D341Med (cell line): ENCODE measurements at places on chromosomes 2 and 18.
A peak's percentile ranks its signal among the peaks of the same experiment; 100 is the strongest.

- DNase-seq = no peak
Observed at GRCh38 chr18:58909521-58909920, 44.8 kb downstream of the ZNF532 start.

- DNase-seq = no peak
Observed at GRCh38 chr2:48734576-48735303, 20.8 kb downstream of the LHCGR start.

DNA sequence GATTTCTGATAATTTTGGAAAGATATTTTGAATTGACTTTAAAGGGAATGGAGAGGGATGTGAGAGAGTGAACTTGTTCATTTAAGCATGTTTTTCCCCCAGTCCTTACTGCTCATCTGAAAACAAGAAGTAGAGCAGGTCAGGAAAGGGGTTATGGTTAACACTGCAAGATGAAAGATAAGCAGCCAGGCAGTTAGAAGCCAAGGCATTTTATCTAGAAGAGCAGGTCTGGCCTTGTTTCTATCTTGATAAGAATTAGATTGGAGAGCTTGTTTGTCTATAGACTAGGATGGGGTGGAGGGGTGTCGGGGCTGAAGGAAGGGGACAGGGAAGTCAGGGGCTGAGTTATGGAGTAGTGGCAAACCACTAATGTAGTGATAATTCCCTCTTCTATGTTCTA lies 171.6 kb downstream of the IKZF2 start:
- no peak for DNase-seq

DNA sequence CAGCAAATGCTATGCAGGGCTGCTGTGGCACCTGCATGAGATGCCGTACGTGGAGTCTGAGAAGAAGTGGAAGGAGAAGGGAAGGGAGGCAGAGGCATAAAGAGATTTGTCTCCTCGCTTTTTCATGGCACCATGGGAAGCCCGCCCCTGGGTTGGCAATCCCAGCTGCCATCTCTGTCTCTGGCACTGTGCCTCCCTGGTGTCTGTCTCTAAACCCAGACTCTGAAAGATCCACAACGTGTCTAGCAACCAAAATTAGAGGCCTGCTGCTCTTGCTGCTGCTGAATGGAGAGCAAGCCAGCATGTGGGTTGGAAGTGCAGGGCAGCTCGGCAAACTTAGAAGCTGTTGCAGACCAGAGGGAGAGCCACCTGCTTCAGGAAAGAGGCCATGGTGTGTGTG lies 53.1 kb downstream of the INO80C start:
- DNase-seq = no peak

GRCh38 chr2:43605079-43605655 lies 9.3 kb upstream of the THADA start:
- peak; percentile 54 for DNase-seq

GRCh38 chr2:185219981-185220380 lies 518.6 kb upstream of the FSIP2 start:
- no peak for DNase-seq

DNA sequence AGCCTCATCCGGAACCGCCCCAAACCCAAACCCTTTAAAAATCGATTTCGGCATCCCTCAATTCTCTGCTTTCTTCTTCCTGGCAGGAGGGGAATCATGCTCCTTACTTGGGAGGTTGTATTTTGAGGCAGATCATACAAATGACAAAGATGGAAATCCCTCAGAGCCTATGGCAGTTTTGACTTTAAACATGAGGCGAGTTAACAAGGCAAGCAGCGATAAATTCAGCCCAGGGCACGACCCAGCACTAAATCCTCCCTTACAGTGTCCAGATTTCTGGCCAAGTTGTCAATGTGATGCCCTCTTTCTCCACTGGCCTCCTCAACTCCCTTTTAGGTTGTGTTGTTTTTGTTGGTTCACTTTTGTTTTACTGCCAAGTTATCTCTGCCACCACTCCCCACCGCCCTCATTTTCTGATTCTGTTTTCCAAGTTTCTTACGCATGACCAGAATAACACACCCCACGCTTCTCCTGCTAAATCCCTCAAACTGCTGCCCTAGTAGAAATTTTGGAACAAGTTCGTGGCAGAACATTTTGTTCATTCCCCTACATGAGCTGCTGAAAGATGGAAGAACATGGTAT lies 68.3 kb downstream of the CTAGE1 start:
- no peak for DNase-seq

GRCh38 chr2:177747384-177747783 lies 325.2 kb downstream of the PDE11A start:
- DNase-seq = no peak

- DNase-seq = no peak
Observed at GRCh38 chr2:83280391-83280790, 1178.7 kb downstream of the SUCLG1 start.

- DNase-seq = no peak
Observed at GRCh38 chr2:26706616-26707473, 14.3 kb downstream of the KCNK3 start.

DNA sequence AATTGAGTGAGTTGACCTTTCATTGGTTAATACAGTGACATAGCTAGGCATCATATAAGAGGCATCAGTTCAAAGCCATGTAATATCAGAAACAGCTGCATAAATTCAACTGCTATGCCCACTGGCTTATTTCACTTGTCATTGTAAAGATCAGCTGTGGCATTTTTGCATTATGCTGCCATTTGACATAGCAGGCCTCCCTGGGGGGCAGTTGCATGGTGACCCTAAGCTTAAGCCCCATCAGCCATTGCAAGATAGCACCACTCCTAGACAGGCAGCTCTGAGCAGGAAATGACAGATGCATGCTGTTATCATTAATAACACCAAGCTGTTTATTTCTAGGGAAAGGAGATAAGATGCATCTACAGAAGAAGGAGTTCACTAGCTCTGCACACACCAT lies 233.4 kb upstream of the CNTNAP5 start:
- DNase-seq = no peak

DNA sequence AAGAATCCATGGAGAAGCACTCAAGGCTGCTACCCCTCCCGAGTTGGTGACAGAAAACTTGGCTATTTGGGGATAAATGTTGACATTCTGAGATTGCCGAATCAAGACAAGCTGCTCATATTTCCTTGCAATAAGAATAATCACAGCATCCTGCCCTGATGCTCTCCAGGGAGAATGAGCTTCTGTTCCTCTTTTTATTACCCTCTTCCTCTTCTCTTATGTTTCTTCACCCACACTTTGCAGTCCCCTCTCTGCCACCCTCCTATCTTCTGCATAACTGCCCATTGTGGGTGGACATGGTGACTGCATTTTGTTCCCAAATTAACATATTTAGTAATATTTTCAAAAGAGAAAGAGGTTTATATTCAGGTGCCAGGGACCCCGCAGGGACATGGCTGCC lies 11.9 kb upstream of the MSGN1 start:
- DNase-seq = no peak

GRCh38 chr18:63878925-63879324 lies 8.6 kb upstream of the SERPINB2 start:
- DNase-seq = no peak

DNA sequence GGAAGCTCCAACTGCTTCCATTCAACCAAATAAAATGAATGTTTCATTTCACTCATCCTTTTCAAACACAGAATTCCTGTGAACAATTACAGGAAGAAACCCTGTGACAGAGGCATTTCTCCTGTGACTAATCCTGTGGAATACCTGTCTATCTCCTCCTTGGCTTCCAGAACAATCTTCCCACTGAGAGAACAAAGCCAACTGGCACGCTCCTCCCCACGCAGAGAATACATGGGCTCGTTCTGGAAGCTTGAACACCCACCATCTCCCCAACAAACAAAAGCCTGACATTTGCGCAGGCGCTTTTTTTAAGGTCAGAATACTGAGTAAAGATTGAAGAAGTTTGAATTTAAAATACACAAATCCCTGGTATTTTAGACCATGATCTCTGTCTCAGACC lies 104.7 kb upstream of the SLC66A3 start:
- no peak for DNase-seq

- no peak for DNase-seq
Observed at GRCh38 chr18:70386582-70386981, 97.7 kb downstream of the SOCS6 start.

DNA sequence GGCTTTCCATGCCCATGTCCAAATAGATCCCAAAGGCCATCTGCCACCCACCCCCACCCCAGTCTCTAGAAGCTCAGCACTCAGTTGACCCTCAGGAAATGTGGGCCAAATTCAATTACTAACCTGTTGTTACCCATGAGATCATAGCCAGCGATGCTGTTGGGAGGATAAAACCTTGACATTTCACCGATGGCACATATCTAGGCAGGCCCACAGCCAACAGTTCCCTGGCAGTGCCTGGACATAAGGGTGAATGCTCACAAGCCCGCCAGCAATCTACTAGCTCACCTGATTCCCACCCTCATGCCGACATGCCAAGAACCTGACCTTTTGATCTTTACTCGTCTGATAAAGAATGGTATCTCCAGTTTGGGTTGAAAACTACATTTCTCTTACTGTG lies 11.8 kb upstream of the ACOXL start:
- no peak for DNase-seq

DNA sequence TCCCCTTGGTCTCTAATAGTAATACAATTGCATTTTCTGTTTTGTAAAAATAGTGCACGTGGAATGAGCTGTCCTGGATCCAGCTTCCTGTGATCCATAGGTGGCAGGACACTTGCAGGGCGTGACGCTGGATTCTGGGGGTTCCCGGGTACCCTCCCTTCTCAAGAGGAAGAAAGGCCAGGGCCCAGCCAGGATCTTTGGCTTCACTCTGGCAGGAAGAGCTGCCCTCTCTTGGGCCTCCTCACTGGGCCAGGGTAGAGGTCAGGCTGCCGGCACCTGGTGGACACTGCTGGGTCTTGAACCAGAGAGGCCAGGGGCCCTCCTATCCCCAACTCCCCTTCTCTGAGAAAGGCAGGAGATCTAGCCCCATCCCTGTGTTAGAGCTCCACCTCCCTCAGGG lies 37.8 kb upstream of the OTOF start:
- no peak for DNase-seq

- no peak for DNase-seq
Observed at GRCh38 chr2:232515639-232516038, 4.5 kb upstream of the PRSS56 start.

GRCh38 chr2:155381436-155381835 lies 682.9 kb downstream of the KCNJ3 start:
- DNase-seq = no peak

DNA sequence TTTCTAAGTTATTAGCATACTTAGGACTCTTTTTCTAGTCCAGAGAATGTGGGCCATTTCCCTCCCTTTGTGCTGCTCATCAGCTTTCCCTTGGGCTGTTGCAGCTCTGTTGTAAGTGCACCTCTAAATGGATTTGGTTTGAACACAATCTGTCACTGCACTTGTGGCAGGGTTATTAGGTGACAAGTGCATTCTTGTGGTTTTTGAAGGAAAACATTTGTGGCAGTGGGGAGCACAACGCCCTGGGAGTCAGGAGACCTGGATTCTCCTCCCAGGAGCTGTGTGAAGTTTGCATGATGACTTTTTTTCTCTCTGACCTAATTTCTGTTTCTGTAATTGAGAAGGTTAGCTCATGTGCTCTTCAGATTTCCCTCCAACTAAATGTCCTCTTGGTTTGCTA lies 630.9 kb upstream of the FAM98A start:
- no peak for DNase-seq

DNA sequence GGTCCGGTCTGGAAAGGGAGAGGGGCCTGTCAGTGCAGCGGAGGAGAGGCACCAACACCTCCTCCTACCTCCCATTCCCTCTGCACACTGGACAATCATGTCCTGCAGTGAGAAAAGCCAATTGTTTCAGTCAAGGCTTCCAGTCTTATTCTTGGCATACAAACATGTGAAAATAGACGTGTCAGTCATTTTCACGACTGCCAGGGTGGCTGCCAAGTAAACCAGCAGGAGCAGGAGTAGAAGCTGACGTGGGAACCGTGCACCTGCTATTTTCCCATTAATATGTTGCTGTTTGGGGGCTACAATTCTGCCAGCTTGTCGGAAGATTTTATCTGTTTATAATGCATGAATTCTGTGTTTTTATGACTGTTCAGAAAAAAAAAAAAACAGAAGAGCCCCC lies 202.3 kb downstream of the SPP2 start:
- DNase-seq = no peak

DNA sequence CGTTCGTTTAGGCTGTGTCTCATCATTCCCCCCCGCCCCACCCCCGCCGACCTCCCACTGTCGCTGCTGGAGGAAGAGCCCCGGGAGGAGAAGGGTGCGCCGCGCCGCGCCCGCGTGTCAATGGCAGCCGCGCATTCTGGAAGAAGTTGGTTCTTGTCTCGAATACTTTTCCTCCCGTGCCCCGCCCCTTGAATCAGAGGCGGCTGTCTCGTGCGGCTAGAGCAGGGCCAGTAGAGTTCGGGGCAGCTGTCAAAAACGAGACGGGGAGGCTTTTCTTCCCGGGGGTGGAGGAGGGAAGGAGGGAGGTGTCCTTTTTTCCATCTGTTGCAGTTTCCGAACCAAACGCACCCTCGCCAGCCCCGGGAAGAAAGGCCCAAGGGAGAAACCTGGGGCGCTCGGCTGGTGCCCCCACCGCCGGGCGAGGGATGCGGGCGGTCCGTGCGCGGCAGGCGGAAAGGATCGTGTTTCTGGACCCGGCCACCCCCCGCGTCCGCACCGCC lies 410 bp upstream of the TGIF1 start:
- DNase-seq = peak; percentile 71

DNA sequence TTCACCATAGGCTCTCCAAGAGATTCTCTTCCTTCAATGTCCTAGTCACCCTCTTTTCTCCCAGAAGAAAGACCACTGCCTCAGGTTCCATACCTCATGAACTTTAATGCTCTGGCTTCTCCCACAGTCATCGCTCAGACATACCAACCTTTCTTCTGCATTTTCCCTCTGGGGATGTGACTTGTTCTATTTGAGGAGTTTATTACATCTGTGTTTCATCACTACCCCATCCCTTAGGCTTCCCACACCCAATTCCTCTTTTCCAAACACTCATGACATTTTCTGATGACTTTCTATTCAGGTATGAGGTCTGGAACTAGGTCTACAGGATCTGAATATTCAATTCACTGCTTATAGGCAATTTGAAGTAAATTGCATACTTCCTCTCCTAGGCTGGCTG lies 298.6 kb upstream of the MAP2 start:
- no peak for DNase-seq

DNA sequence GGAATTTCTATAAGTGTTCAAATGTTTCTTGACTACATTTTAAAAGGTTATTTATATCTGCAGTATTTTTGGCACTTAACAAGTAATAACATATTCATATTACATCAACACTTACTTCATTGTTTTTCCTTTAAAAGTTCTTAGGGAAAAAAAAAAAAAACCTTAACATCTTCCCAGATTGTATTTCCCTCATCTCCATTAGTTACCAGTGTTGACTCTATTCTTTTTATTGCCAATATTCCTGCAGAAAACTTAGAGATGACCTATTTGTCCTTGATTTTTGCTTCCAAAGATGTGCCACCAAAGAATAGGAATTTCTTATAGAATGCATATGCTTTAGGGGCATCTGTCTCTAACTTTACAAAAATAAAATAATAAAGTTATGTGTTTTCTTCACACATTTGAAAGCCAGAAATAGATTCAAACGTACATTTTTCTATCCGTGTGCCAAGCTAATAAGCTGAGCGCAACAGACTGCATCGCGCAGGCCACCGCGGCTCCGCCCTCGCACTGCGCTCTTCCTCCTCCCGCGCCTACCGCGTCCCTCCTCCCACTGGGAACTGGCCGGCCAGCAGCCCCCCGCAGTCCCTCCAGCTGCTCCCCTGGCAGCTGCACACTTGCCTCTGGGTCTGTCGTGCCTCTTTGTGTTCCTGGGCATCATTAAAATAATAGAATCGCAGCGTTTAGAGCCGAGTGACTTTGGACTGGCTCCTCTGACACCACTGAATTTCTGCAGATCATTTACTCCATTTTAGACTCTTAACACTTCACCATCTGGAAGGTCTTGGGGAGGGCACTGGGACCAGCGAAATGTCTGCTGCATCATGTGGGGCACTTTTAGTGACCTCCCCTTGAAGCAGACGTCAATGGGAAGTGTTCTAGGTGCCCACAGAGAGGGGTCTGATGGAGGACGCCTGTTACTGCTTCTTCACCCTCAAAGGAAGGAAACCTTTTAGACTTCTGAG lies 21.2 kb upstream of the NAB1 start:
- no peak for DNase-seq
